ENCODE measurements at places on chromosomes 3 and 15.

GRCh38 chr15:59457103-59457502 lies 19.1 kb downstream of the FAM81A start:
- DNase-seq, result no peak

GRCh38 chr3:114606336-114606735 lies 312.5 kb downstream of the TIGIT start:
- no peak for DNase-seq

GRCh38 chr15:29289173-29289572 lies 19.6 kb upstream of the NSMCE3 start:
- no peak for DNase-seq

DNA sequence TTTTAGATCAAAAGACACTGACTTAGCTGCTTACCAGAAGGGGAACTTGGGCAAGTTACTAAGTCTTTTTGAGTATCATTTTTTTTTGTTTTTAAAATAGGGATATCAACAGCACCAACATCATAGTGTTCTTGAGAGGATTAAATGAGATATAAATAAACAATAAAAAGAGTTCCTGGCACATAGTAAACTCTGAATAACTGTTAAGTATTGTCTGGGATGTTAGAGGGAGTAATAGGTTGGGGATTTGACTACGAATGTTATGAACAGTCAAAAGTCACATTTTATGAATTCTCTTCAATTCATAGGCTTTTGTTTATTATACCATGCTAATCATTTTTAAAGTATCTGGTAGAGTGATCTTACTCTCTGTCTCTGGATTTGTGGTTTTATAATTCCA lies 37.8 kb upstream of the FAH start:
- DNase-seq, result no peak

GRCh38 chr3:143496191-143496590 lies 352.1 kb downstream of the SLC9A9 start:
- no peak for DNase-seq

All from retina (tissue), 1 donor.